Globus pallidus (tissue), 1 donor: ENCODE measurements at places on chromosomes 7 and 10.

GRCh38 chr10:24262929-24263590 lies 54.1 kb downstream of the KIAA1217 start:
- DNase-seq: no peak

- DNase-seq: no peak
Measured at GRCh38 chr10:96216775-96217174, 54.6 kb downstream of the BLNK start.

GRCh38 chr7:33251301-33251700 lies 121.9 kb downstream of the BBS9 start:
- no peak for DNase-seq

GRCh38 chr7:82559193-82559805 lies 115.7 kb upstream of the CACNA2D1 start:
- DNase-seq: no peak

DNA sequence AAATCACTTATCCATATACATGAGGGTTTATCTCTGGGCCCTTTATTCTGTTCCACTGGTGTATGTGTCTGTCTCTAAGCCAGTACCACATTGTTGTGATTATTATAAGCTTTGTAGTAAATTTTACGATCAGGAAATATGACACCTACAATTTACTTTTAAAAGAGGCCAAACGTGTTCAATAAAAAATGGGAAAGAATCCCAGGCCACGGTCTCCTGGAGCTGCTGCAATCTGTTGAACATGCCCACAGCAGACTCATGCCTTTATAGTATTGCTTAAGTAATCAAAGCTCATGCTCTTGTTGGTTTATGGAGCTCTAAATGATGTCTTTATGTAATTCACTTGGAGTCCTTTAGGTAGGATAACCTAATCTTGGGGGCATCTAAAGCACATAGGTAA lies 273.0 kb downstream of the ZMYND11 start:
- no peak for DNase-seq

GRCh38 chr7:104040666-104041065 lies 51.2 kb upstream of the RELN start:
- no peak for DNase-seq

DNA sequence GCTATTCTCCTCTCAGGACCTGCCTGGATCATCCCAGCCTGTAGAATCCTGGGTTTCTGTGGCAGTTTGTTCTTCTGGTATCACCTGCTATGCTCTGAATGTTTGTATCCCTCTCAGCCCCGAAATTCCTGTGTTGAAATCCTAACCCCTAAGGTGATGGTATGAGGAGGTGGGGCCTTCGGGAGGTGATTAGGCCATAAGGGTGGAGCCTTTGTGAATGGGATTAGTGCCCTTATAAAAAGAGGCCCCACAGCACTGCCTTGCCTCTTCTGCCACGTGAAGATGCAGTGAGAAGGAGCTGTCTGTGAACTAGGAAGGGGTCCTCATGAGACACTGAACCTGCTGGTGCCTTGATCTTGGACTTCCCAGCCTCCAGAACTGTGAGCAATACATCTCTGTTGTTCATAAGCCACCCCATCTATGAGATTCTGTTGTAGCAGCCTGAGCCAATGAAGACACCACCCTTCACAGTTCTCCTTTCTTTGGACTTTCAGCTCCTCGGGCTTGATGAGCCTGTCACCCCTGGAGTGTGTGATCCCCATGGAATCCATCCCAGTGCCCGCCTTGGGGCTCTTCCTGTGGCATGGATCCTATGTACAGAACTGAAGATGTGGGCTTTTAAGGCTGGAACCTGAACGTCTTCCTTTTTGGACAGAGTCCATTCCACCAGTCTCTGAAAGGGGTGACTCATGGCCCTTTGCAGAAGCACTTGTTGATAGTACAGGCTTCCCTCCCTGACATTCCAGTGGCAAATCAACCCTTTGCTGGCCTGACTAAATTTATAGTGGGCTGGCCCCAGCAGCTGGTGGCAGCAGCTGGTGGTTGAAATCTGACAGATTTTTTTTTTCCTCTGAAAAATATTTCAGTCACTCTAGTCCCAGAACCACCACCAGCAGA lies 138.0 kb downstream of the TACC2 start:
- DNase-seq: no peak

GRCh38 chr7:132202541-132202940 lies 373.7 kb downstream of the PLXNA4 start:
- DNase-seq: no peak

DNA sequence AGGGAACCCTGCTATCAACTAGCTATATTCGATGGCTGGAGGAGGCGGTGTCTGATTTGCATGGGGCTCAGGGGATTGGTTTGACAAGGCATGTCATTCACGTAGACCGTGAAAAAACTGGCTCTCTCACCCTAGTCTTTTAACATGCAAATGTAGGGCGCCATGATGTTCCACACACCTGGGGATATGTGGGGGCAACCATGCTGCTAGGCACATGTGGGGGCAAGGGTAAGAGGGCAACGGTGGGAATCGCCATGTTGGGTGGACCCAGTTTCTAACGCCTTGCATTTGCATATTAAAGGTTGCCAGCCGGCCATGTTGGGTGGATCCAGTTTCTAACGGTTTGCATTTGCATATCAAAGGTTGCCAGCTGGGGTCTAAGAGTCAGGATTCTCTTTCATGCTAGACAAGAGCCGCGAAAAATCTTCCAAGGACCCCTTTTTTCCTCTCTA lies 419.2 kb upstream of the NFE2L3 start:
- DNase-seq: no peak

DNA sequence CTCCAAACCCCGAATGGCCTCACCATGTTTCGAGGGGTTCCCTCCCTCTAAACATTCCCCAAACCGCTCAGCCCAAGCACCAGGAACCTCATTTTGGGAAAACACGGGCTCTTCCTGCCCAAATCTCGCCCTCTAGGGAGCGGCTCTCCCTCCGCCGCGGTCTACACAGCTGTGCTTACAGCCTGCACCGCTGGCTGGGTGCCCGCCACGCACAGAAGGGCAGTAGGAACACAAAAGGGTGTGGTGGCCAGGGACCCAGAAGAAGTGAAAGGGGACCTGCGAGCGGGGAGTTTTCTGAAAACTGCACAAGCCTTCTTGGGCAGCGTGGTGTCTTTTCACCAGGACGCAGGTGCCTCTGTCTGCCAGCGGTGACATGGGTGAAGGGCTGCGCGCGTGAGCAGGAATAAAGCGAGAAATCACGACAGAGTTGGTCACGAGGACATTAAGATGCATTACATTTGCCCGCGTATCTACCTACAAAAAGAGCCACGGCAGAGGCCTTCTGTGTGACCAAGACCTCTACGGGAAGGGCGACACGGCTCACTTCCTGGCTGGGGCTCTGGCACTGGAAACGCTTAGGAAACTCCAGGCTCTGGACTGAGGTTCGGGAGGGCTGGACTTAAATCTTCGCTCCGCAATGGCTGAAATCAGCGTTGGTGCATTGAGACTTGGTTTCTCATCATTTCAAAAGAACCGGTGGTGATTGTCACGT lies 171.7 kb downstream of the LSM5 start:
- DNase-seq: no peak

DNA sequence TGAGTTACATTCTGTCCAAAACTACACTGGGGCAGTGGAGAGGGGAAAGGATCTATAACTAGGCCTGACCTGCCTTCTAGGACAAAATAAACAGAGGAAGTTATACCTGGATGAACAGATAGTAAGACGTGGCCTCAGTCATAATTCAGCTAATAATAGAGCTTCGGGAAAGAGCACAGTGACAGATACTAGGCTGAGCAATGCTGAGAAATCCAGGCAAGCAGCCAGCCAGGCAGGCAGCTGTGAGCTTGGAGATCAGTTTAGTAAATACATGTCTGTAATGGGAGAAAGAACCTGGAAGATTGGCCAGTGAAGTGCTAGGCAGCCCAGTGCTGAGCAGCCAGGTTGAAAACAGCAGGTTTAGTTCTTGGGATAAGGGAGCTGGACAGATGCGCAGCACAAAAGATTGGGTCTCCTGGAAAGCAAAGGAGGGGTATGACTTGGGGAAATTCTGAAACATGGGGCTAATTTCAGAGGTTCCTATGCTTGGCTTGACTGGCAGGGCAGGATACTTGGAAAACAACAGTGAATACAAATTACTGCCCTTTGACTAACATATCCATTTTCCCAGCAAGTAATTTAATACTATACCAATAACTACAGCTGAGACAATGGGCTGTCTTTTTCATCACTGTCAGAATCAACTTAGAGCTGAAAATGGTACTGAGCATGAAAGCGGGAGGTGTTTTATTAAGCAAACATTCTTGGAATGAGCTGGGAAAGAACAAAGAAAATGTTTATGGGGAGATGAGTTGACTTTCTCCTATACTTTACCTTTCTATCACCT lies 140.8 kb downstream of the DGKB start:
- DNase-seq: peak; percentile 30

DNA sequence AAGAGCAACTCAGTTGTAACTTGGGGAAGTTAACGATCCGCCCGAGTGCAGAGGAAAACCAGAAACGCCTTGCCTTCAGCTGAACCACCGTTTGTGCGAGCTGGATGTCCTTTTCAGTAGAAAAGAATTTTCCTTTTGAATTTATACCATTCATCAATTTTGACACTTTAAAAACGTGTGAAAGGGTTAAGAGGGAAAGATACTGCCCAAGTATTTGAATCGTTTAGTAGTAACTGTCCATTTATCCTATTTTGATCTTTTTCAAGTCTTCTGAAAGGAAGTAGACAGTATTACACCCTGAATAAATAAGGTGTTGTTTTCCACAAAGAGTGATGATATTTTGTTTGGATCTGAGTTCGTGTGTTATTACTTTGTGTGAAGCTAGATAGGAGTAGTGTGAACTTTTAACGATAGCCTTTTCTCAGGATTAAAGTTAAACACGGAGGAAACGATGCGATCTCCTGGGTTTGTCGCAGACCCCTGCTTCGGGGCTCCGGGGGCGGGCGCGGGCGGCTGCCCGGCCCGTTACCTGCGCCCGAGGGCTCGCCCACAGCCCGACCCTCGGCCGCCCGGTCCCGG lies 830 bp upstream of the BMI1 start:
- DNase-seq: no peak

DNA sequence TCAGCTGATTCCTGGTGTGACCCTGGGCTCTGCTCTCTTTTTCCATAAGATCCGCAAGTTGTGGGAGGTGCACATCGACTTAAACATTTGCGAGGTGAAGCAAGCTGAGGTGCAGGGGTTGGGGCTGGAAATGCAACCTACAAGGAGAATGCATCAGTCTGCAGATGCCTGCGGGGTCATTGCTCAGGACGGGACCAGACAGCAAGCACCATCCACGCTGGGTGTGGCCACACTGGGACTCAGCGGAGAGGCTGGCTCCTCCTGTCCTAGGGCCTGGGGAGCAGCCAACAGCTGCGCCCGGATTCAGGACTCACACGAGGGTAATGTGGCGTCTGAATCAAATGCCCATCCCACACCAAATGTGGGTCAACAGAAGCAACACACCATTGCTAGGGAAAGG lies 33.8 kb downstream of the STK32C start:
- no peak for DNase-seq

DNA sequence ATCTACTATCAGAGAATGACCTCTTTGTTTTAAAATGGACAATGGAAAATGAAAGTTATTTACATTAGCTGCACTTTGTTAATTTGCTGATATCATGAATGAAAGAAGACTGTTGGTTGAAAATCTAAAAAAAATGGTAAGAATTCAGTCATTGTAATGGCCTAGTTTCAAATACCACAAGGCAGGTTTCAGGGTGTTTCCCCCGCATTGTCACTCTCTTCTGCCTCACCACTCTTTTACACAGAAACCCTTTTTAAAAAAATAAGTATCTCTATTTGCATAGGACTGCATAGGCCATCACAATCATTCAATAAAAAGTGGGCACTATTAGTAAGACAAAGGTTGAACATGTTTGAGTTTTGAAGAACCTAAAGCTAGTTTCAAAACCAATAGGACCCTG lies 737.1 kb downstream of the INHBA start:
- DNase-seq: no peak

- DNase-seq: peak; percentile 76
Measured at GRCh38 chr10:104254493-104255310, at the start of gene GSTO1. TSS of gene GSTO1 (plus strand) at chr10:104254892. CDS start at chr10:104254929, 37 bp downstream.

- no peak for DNase-seq
Measured at GRCh38 chr7:75856536-75856935, 22.3 kb upstream of the RHBDD2 start.

DNA sequence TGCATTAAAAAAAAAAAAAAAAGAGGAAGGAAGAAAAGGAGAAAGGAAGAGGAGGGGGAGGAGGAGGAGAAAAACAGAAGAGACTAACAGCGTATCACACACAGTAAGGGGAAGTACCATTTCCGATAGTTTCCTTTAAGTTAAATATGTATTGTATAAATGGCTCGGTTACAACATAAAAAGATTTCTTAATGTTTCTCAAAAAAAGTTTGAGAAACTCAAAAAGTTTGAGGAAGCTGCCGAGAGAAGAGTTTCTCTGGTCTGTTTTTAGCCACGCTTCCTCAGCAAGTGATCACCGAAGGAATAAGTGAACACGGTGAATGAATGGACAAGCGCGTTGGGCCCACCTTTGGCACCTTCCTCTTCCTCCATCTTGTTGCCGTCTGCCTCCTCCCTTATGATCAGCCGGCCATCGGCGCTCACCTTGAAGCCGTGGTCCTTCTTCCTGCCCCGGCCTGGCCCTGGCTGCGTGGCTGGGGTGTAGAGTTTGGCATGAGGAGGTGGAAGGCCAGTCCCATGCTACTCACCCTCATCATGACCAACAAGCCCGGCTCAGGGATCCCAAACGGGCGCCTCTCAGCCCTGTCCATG lies 31.3 kb upstream of the FRAT2 start:
- peak; percentile 29 for DNase-seq

GRCh38 chr7:123633553-123633952 lies 22.1 kb upstream of the LMOD2 start:
- no peak for DNase-seq

GRCh38 chr7:158362912-158363905 lies 224.4 kb downstream of the PTPRN2 start:
- DNase-seq: no peak

DNA sequence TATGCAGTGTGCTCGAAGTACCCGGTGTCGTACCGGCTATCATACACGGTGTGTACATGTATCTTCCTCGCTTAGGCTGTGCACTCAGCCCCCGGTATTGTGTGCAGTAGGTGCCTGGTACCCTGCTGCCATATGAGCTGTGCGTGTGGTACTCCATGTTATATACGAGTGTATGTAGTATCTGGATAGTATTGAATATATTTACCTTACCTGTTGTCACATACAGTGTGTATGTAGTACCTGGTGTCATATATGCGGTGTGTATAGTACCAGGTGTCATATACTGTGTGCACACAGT lies 1.2 kb downstream of the ZMYND11 start:
- no peak for DNase-seq

DNA sequence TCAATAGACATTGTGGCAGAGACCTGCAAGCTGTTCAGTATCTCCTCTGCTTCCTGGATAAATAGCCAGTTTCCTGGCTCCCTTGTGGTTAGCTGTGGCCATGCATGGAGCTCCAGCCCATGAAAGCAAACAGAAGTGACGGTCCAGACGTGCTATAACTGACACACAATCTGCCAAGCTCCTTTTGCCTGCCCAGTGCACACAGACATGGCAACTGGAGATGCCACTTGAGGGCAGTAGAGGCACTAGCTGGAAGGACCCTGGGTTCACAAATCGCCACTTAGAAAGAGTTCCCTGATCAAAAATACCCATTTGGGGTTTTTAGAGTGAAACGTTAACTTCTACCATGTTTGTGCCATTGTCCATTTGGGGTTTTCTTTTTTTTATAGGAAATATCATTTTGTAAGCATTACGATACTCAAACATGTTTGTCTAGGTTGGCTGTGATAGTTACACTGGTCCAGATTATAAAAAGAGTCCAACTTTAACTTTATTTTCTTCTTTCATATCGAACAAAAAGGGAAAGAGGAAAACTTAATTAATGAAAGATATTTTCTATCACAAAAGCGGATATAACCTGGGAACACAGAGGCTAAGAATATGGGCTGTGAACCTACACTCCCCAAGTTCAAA lies 31.3 kb downstream of the KIN start:
- peak; percentile 4 for DNase-seq
